Lower lobe of right lung (tissue), 2 donors: ENCODE measurements at places on chromosomes 7 and 10. TPM values are rescaled to one million over a fixed set of nuclear protein-coding genes. Genes with fewer than 3 reads are reported as not detected.

The FKBP6 gene
- total RNA-seq: 0.47 TPM

DNA sequence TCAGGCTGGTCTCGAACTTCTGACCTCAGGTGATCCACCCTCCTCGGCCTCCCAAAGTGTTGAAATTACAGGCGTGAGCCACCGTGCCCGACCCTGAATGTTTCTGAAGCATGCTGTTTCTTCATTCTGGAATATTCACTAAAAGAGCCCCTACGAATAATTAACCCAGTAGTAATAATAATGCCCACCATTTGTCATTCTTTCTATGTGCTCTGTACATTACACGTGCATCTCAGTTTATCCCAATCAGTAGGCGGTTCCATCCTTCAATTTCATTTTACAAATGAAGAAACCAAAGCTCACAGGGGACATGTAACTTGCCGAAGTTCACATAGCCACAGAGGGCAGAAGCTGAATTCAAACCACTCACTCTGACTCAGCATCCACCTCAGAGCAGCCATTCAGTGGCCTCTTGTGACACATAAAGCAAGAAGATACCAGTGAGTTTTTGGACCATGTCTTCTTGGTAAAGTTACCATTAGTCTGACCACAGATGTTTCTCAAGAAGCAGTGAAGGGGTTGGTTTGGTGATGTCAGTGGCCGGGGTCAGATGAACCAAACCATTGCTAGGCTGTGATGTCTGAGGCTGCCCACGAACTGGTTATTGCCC lies 71.9 kb upstream of the DUSP5 start:
- DNase-seq: no peak

GRCh38 chr7:7354674-7355073 lies 172.3 kb downstream of the C1GALT1 start:
- no peak for DNase-seq

DNA sequence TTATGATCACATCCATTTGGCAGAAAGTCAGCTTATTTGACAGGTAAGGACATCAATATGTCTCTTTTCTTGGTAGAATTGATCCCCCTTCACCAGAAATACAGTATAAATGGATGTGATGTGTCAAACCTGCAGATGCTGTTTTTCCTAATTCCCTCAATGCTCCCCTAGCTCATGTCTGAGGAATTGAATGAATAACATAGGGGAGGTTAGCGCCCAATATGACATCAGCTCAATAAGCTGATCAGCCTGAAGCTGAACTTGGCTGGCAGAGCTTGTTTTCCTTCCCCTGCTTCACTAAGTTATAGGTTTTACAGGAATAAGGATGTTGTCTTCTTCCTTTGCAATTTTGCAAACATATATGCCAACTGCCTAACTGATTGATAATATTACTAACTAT lies 132.5 kb downstream of the REEP3 start:
- no peak for DNase-seq

DNA sequence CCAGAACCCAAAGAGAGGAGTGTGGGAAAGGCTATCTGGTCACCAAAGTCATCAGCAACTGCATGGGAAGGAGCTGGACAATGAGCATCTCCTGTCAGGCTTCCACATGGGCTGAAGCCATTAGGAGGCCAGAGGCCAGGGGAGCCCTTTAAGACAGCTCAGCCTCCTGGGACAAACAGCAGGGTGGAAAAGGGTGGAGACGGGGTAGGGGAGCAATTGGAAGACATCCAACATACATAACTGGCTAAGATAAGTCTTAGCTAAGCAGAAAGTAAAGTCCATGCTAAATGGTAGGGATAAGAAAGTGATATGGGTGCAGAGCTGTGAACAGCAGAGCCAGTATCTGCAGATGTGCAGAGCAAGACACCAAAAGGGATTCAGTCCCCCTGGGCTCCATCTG lies 1.5 kb upstream of the OAT start:
- no peak for DNase-seq

DNA sequence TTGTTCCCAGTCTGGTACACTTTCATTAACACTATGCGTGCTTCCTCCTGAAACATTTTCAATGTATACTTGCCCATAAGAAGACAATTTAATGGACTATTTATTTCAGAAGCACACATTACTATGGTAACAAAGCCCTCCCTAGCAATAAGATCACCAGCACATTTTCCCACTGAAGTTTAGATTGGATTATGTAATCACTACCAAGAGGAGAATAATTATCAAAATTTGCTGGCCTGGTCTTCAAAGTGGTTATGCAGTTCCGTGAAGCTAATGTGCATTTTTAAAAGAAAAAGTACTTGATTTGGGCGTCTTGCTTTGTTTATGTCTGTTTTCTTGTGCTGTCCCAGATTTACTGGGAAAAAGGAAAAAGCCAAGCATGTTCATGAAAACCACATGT lies 61.9 kb downstream of the AP3M1 start:
- no peak for DNase-seq

DNA sequence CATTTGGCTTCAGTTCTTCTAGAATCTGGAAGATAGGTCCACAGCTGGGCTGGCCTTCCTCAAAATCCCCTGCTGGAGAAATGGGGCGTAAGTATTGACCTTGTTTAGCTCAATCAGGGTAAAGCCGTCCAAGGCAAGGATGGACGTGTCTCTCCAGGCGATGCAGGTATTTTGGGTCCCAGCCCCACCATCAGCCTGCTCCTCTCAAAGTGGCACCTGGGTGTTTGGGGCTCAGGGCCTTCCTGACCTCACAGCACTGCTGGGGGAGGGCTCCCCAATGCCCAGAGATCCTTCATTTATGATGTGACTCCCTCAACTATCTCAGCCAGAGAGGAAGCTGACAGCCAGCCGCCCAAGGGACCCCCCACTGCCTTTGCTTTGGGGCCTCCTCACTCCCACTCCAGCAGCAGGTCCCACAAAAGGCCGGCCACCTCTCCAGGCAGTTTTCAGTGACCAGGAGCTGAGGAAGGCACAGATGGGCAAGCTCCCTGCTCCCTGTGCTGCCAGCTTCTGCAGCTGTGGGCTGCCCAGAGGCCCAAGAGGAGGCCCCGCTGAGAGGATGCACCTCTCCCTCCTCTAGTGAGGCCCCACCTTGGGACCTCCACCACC lies 140.0 kb upstream of the TCERG1L start:
- no peak for DNase-seq

DNA sequence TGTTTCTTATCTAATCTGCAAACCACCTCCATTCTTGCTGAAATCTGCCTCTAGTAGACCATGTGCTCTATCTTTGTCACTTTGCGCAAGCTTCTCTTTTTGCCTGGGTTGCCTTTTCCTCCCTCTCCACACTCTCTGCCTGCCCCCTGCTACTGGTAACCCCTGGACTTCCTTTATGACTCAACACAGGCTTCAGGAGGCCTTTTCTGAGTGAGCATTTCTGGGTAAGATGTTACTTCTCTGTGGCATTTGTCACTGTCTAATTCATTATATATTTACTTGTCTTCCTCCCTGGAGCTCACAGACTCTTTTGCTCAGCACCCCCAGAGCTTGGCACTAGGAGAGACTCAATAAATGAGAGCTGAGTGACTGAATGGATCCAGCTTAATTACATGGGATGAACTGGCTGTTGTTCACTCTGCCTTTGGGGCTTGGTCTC lies 8.4 kb downstream of the GOLGA7B start:
- no peak for DNase-seq

GRCh38 chr7:24834128-24834798 lies 77.0 kb upstream of the GSDME start:
- DNase-seq: peak; percentile 56

DNA sequence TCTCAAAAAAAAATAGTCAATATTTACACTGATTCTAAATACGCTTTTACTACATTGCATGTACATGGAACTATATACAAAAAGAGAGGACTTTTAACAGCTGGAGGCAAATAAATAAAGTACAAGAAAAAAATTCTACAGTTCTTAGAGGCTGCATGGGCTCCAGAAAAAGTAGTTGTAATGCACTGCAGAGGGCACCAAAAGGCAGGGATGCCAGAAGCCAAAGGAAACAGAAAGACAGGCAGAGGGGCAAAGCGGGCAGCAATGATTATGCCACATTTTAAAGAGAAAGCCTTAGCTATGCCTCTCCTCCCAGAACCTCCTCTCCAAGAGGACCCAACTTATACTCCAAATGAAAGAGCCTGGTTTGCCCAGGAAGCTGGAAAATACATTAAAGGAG lies 11.6 kb upstream of the ADCK2 start:
- DNase-seq: no peak
